ENCODE measurements at places on chromosomes 1 and 21.

DNA sequence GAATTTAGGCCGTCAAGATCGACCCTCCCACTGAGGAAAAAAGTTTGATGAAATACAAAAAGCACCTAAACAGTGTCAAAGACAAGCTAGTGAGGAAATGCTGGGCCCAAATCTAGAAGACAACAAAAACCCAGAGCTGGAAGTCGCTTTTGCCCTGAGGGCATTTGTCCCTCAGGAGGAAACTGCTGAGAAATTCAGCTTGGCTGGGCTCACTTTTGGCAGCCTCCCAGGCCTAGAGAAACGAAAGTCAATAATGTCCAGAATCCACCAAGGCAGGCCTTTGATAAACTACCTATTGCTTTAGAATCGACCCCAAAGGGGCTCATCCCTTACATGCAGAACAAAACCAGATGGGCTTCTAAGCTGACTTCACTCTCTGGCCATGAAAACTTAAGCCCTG lies 38.9 kb downstream of the SYT2 start:
- DNase-seq, result no peak

DNA sequence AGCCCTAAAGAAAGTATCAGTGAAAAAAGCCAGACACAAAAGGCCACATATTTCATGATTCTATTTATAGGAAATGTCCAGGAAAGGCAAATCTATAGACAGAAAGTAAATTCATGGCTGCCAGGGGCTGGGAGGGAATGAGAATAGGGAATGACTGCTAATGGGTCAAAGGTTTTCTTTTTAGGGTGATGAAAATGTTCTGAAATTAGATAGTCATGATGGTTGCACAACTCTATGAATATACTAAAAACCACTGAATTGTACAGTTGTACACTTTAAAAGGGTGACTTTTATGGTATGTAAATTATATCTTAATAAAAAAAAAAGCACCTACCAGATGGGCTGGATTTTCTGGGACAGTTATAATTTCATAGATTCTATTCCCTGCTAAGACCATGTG lies 114.8 kb downstream of the CNIH3 start:
- no peak for DNase-seq

GRCh38 chr21:30518876-30519275 lies 16.9 kb upstream of the KRTAP19-5 start:
- no peak for DNase-seq

DNA sequence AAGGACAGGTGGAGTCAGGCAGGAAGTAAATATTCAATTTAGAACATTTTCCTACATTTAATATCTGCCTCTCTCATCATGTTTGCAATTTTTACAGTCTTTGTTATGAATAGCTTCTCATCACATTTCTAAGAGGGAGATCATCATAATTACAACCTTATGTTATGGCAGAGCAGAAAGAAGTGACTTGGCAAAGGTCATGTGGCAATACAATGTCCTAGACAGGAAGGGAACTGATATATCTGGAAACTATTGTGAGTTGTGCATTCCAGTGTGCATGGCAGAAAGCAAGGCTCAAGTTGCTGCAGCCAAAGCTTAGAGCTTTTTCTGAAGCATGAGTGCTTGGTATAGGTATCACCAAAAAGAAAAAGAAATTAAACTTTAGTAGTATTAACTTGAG lies 43.8 kb upstream of the PRRX1 start:
- no peak for DNase-seq

DNA sequence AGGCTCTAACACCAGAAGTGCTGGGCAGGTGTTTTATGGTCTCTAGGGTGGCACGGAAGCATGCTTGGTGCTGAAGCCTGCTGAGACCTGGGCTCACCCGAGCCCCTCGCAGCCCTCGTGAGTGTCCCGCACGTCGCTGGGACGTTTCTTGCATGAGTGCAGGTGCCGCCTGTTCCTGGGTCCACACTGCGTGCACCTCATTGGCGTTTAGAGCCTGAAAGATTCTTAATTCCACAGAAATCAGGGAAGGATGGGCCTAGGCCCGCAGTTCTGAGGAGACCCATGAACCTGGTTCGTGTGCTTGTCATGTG lies 43.8 kb upstream of the DIP2A start:
- no peak for DNase-seq

DNA sequence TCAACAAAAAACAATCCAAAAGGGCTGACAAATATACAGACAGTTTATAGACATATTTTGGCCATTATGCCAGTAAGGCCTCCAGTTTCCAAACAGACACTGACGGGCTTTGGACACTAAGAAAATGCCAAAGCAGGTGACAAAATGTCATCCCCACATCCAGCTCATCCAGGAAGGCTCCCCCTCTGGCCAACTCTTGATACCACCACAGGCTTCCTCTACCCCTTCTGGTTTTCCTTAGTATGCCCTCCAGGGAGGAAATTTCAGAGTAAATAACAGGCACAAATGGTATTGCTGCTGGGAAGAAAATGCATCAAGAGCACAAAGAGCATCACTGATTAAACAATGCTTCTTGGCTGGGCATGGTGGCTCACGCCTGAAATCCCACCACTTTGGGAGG lies 225.3 kb downstream of the VAV3 start:
- DNase-seq, result no peak

GRCh38 chr1:223724376-223724775 lies 12.0 kb downstream of the CAPN2 start:
- DNase-seq, result no peak

DNA sequence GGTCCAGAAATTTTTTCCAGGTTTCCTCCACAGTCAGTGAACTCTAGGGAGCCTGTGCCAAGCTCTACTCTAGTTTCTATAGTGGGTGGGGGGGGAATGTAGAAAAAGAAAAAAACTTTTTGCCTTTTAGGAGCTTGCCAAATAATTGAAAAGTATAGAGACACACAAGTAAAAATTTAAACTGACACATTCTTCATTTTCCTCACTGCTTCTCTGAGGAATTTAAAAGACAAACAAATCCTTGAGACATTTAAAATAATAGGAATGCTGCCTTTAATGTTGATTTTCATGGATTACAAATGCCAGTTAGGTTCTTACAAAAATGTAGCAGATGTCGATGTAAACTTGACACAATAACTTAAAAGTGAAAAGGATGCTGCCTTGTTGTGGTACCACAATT lies 241.9 kb downstream of the DNM3 start:
- no peak for DNase-seq

- no peak for DNase-seq
Measured at GRCh38 chr1:231517076-231517475, 11.4 kb upstream of the TSNAX start.

DNA sequence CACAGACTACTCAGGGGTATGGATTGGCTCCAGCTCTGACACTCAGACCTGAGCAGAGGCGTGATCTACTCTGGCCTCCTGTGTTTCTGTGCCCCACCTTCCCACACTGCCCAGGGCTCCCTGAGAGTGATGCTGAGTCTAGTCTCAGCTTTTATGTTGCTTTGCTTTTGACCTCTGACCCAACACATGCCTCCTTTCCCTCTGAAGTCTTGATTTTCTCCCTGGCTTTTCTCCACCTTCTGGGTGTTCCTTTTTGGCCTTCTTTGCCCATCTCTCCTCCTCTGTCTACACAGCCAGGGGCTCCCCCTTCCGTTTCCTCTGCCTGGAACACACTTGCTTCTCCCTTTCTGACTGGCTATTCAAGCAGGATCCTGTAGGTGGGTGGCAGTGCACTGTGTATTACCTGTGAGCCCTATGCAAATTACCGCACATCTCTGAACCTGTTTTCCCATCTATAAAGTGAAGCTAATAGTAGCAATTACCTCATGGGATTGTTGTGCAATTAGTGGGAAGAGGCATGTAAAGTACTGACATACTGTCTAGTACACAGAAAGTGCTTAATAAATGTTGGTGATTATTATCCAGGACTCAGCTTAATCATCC lies 13.7 kb upstream of the MEX3A start:
- peak; percentile 58 for DNase-seq

DNA sequence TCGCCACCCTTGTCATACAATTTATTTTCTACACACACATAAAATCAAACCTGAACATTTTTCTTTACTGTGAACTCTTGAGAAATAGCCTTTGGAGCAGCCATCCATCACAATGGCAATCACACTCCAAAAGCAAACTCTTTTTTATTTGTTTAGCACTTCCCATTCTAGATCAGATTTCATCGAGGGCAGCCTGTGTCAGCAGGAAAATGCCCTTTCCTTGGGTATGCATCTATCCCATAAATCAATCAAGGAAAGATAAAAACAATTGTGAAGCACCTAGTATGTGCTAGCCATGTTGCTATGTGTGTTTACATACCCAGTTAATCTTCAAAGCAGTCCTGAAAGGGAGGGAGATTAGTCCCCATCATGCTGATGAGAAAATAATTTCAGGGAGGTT lies 484.1 kb upstream of the USP24 start:
- no peak for DNase-seq

- DNase-seq, result no peak
Measured at GRCh38 chr1:150015651-150016131, 5.2 kb upstream of the OTUD7B start.

GRCh38 chr1:44030605-44031251 lies 534 bp downstream of the SLC6A9 start:
- peak; percentile 41 for DNase-seq

- DNase-seq, result no peak
Measured at GRCh38 chr1:93598861-93599439, 82.7 kb downstream of the BCAR3 start.

DNA sequence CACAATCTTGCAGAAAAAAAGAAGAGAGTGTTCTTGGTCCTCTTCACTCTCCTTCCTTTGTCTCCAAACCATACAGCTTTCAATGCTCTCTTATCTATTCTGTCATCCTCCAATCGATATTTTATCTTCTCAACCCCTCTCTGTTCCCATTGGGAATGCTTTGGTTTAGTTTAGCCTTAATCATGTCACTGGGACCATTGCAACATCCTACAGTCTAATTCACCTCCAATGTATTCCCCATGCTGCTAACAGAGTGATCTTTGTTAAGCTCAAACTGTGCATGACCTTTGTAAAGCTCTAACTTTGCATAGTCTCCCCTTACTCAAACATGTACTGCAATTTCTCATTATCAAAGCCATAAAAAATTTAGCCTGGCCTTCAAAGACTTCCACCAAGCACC lies 2.9 kb downstream of the MPL start:
- DNase-seq, result no peak

DNA sequence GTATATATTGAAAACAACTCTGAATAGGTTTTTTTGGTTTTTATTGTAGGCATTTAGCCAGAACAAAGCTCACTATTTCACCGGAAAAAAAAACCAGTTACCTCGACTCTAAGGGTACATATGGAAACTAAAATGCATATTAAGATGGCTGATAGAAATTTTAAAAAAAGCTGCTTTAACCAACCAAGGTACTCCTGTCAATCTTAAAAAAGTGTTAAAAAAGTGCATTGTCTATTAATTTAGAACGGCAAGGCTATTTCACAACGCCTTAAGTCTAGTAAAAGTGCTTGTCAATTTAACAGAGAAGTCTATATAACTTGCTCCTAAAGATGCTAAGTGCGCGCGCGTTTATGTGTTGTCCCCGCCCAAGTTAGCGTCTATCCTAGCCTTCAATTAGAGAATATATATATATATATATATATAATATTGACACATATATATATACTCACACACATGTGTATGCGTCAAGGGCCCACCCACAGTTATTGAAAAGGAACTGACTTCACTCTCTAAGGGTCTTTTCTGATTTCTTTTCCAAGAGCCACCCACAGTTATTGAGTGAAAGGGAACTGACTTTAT lies 934 bp downstream of the ASPM start:
- DNase-seq, result peak; percentile 10

GRCh38 chr1:47180603-47181094 lies 9.2 kb downstream of the PDZK1IP1 start:
- no peak for DNase-seq

DNA sequence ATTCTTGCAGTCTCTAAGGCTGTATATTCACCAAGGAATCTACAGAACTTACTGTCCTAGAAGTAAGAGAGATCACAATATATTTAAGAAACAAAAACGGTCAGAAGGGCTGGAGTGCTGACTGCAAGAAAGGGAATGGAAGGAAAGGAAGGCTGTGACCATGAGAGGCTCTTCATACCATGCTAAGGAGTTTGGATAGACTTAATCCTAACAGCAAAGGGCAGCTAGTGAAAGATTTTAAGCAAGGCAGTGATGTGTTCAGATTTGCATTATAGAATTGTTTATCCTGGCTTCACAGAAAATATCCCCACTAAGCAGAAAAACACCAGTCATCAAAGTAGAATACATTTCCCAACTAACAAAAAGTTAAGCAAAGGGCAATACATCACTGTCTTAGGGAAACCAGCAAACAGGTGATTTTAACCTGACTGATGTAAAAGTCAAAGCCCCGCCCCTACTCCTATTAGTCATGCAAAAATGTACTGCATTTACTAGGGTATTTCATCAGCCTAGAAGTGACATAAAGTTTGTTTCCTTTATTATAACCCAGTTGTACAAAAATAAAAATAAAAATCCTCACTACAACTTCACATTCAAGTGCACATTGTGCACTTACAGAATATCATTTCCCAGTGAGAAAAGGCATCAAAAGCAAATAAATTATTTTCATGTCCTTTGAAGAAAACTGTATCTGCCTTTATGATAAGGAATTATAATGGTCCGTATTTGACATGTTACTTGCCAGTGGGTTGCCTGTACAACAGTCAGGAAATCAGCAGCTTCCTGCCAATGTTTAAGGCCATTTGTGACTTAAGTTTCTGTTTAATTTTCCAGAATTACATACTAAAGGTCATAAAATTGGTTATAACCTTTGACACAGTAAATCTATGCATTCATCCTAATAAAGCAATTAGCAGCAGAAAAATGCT lies 17.2 kb downstream of the JAK1 start:
- peak; percentile 56 for DNase-seq

DNA sequence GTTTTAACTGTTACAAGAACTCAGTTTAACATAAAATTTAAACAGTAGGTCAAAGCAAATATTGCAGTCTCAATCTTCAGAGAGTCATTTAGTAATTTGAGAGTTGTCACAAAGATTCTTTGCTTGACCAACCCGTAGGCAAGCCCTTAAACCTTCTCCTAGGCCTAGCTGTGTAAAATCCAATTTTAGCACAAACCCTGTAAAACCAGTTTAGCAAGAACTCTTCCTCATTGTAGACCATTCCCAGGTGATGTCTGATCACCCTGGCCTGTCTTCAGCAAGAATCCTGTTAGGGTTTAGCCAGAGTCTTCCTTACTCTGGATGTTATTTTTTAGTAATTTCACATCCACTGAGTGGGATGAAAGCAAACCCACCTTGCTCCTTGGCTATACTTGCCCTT lies 30.1 kb downstream of the LRIG2 start:
- no peak for DNase-seq

GRCh38 chr1:206672844-206673758 lies 11.6 kb upstream of the MAPKAPK2 start:
- no peak for DNase-seq

DNA sequence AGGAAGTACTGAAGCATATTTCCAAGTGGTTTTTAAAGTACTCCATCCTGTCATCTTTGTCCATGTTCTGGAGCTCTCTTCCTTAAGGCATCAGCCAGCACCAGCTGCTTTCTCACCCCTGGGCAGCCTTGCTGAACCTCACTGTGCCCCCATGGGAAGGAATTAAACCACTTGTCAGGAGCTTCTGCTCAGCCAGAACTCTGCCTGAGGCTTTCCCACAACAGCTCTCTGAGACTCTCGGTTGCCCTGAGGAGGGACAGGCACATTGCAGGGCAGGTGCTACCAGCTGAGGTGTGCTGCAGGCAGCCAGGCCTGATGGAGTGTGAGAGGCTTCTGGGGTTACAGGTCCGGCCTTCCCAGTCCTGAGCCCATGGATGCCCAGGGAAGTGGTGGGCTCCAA lies 30.9 kb downstream of the FAM163A start:
- no peak for DNase-seq
